ENCODE measurements at places on chromosomes 12 and 14.

DNA sequence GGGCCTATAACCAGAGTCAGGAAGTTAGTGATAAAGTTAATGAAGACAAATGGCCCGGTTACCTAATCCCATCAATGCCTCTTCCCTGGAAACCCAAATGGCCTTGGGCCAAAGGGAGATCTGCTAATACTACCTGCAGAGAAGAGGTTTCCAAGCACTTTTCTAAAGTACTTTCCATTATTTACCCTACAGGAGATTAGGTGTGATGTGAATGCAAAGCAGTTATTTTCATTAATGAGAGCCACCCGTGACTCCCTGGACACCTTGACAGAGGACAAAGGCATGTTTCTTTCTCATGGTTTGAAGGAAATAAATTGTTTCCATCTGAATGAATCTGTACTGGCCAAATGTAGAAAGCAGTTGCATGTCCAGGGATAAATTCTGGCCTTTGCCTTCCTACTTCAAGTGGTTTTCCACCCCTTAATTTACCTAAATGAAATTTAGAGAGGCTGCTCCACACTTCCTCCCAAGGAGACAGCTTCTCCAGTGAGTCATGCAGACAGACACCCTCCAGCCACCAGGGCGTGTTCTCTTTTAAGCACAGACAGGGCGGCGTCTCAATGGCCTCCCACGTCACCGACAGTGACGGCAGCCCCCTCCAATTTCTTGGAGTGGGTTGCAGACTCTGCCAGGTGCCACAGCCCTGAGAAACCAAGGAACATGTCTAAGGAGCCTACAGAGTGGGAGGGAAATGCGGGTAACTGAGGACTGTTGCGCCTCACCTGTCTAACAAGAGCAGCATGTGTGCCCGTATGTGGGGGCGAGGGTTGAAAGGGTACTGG lies 43.9 kb upstream of the GNPNAT1 start:
- peak; percentile 65 for DNase-seq

GRCh38 chr12:94862421-94862820 lies 141.1 kb downstream of the NDUFA12 start:
- DNase-seq, result no peak

- no peak for DNase-seq
These were observed 270.3 kb upstream of the DAAM1 start for GRCh38 chr14:58918066-58918738.

DNA sequence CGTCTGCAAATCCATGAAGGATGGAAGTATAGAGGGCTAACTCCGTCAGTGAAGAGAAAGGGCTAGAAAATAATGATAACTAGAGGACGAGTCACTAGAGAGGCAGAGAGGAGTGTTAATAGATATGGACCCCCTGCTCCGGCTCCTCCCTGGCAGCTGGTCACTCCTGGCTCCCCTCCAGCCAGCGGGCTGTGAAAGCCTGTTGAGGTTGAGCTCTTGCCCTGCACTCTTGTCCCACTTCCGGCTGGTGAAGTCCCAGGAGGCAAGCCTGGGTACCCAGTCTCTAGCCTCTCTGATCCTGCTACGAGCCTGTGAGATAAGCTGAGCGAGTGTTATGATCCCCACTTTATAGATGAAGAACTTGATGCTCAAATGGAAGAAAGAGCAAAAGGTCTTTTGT lies 90.3 kb downstream of the RFX4 start:
- DNase-seq, result no peak

GRCh38 chr12:49917166-49917787 lies 13.6 kb upstream of the FAIM2 start:
- DNase-seq, result no peak

GRCh38 chr12:68665016-68665569 lies 21.7 kb upstream of the NUP107 start:
- DNase-seq, result no peak

- DNase-seq, result no peak
These were observed 190.7 kb downstream of the MON2 start for GRCh38 chr12:62657363-62657632.

- DNase-seq, result no peak
These were observed 127.2 kb downstream of the RBM19 start for GRCh38 chr12:113838896-113839295.

DNA sequence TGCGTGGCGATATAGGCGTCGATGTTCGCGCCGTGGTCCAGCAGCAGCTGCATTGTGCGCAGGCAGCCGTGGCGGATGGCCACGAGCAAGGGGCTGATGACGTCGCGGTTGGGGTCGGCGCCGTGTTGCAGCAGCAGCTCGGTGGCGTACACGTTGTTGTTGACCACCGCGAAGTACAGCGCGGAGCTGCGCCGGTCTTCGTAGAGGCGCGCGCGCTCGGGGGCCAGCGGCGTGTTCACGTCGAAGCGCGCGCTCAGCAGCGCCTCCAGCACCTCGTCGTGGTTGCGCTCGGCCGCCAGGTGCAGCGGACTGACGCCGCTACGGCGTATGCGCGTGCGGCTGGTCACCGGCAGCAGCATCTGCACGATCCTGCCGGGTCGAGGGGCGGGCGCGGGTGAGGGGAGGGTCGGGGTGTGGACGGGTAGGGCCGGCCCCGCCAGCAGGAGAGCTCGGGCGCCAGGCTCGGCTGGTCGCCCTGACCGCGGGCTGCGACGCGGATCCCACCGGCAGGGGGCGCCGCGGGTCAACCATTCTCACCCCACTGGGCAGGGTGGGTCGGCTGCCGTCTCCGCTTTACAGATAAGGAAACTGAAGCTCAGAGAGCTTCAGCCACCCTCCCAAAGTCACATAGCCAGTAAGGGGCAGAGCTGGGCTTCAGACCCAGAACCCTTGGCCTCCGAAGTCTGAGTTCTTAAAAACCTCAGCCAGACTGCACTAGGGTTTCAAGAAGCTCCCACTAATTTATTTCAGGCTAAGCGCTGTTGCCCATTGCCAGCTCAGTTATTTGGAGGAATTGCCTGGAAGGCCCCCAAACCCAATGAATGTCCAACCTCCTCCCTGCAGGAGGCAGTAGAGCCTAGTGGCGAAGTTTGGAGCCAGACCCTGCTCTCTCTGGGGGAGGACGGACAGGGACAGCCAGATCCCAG lies 12.4 kb downstream of the FAM181A start:
- peak; percentile 98 for DNase-seq

GRCh38 chr14:65769151-65769550 lies 356.6 kb downstream of the FUT8 start:
- DNase-seq, result no peak

GRCh38 chr14:65412856-65413738 lies 567 bp downstream of the FUT8 start:
- peak; percentile 88 for DNase-seq

DNA sequence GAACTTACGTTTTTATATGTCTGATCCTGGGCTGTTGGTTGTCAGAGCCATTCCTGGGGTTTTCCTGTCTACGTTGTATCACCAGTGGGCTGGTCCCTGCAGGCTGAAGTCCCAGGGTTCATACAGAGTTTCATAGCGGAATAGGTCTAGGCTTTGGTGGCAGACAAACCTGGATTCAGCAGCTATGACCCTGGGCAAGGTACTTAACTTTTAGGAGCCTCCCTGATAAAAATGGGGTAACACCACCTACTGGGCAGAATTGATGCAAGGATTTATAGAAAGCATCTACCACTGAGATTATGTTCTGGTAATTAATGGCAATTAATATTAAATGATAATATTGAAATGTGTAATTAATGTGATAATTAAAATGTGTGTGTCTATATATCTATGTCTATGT lies 141.2 kb downstream of the SYNE2 start:
- no peak for DNase-seq

DNA sequence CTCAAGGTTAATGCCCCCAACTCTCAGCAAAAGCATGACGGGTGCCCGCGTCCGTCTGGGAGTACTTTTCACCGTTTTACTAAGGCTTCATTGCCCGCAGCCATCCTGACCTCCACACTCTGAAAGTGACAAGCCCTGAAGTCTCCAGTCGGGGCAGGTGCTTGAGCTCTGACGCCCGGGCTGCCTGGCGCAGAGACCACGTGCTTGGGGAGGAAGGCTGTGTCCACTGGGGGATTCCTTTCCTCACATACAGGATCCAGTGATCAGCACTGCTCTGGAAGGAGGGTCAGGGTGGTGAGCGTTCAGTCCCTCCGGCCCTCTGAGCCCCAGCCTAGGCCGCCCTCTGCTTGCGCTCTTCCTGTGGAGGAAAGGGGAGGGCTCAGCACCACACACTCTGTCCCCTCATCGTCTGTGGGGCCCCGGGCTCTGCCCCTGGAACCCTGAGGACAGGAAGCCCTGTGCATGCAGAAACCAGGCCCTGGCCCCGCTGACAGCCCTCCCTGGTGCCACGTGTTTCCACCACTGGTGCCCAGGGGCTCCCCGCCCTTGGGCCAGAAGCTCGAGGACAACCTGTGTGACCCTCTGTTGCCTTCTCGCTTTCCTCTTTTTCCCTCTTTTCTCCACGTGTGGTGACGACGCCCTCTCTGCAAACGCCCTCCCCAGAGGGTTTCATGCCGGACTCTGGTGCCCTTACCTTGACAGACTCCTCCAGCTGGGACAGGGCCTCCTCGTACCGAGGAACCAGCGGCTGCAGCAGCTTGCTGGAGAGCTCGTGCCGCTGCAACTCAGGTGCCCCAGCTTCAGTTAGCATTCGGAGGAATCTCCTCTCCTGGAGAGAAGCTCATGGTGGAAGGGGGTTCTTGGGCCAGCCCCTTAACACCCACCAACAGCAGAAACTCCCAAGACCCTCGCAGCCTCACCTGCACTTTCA lies 4.9 kb downstream of the DDX51 start:
- peak; percentile 60 for DNase-seq

DNA sequence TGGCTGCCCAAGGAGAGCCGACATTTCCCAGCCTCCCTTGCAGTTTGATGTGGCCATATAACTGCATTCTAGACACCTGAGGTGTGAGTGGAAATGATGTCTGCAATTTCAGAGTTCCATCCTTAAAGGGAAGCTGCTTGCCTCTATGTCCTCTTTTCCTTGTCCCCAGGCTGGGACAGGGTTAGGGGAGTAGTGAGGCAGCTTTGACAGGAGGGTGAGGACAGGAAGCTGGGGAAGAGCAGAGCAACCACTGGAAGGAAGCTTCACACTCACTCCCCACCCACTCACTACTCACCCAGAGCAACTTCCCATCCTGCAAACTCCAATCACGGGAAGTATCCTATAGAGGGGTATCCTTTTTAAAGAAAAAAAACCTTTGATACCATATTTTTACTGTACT lies 28.9 kb upstream of the LTA4H start:
- DNase-seq, result no peak

DNA sequence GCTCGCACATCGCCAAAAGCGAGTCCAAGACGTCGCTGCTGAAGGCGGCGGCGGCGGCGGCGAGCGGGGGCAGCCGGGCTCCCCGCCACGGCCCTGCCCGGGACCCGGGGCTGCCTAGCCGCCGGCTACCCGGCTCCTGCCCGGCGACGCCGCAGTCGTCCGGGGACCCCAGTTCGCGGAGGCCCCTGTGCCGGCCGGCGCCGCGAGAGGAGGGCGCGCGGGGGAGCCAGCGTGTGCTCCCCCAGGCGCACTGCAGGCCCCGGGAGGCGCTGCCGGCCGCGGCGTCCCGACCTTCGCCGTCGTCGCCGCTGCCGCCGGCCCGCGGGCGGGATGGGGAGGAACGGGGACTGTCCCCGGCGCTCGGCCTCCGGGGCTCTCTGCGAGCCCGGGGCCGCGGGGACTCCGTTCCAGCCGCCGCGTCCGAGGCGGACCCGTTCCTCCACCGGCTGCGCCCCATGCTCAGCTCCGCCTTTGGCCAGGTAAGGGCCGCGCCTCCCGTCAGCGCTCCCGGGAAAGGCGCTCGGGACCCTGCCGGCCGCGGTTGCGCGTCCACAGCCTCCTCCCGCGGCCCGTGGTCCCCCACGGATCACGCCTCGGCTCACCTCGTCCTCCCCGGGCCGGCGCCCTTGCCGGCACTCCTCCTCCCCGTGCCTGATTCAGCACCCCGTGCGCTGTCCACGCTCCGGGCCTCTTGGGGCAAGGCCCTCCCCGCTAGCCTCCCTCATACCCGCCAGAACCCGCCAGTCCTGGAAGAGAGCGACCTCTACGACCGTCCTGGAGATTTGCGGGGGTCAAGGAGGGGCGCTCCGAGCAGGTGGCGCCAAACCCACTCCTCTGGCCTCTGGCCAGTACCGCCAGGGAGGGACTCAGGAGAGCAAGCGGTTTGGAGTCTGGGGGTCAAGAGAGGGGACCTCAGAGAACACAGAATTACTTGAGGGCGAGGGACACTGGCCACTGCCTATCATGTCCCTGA lies 721 bp downstream of the CABP1 start:
- peak; percentile 90 for DNase-seq

- DNase-seq, result peak; percentile 82
These were observed 42.0 kb upstream of the A2ML1 start for GRCh38 chr12:8780389-8780788.

DNA sequence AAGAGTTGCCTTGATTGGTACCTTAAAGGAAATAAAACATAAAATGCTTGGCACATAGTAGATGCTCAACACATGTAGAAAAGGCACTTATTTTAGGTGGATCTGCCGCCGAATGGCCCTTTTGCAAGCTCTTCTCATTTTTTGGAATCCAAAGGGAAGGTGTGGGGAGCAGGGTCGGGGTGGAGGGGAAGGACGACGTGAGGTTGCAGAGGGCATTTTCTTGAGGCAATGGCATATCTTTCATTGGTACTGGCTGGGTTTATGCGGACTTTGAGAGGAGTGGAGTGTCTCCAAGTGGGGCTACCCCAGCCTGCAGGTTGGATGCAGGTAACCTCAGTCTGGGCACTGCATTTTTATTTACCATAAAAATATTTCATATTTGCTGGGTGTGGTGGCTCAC lies 8.1 kb downstream of the RTL1 start:
- DNase-seq, result no peak

- no peak for DNase-seq
These were observed 256.6 kb downstream of the BTG1 start for GRCh38 chr12:91889059-91889458.

DNA sequence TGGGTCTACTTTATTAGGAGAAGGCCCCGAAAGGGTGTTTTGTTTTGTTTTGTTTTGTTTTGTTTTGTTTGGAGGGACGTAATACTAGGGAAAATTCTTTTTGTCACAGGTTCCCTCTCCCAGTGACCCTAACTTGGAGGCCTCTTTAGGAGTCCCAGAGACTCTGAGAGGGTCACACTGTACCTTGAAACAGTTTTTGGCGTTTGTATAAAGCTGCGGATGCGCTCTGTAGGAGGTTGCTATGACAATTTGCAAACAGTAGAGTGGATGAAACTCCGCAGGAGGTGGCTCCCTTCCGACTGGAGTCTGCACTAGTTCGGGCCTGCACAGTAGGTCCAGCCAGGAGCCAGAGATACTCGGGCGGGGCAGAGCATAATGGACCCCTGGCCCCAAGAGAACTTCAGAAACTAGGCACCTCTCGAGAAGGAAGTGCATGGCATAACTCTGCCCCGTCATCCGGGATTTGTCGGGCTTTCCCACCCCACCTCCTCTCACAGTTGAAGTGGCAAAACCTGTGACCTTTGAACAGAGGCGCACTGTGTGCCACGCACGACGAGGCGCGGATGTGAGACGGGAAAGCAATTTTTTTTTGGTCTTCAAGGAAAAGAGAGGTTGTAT lies 1.3 kb upstream of the DYRK2 start:
- peak; percentile 43 for DNase-seq
